Stimulated activated CD4-positive, alpha-beta T cell treated with anti-CD3 and anti-CD28 coated beads, TNF-alpha, amount 100 ng/mL, for 24 hours (primary cell): ENCODE measurements at places on chromosomes 6 and 20.

DNA sequence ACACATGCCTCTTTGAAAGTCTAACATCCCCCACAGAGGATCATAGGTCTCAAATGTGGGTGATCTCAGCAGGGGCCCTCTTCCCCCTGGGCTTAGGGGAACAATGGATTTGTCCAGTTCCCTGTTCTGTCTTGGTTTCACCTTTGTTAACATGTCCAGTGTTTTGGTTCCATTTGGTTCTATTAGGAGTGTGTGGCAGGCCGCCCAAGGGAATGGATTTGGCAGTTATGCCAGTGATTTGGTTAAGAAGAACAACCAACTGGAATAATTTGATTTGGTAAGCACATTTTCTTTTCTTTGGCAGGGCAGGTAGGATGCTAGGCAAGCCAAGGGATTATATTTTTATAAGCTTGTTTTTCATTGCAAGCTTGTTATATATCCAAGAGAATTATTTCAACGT is 28.5 kb upstream of the ENPP1 start:
- no peak for DNase-seq

DNA sequence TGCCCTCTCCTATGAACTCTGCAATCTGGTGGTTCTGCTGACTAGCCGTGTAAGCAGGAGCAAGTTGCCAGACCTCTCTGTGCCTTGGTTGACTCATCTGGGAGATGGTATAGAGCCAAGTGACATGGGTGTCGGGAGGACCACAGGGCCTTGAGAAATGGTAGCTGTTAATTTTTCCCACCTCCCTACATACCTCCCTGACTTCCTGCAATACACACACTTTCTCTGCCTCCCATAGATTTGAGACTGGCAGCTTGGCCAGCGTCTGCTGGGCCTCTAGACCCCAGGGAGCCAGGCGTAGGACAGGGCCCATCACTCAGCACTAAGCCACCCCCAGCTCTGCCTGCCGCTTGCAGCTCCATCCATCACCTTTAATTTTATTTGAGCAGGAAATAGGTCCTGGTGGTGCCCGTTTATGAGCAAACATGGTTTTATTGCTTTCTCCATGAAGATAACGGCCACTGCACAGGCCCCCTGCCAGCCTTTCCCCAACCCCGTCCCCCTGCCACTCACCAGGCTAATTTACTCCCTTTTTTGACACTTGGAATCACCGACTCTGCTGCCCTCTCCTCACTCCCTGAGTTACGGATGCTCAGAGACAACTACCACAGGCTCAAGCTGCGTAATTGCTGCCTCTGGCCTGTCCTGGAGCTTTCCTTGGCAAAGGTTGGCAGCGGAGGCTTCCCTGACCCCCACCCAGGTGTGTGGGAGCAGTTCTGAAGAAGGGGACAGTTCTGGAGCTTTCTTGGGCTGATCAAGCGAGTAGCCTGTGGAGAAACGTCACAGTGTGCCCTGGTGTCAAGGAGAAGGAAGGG is 11.1 kb downstream of the GLP1R start:
- DNase-seq = no peak

- DNase-seq = no peak
These were observed at the start of gene HLA-DOB for GRCh38 chr6:32816746-32817204. TSS of gene HLA-DOB (minus strand) at chr6:32817002. CDS start at chr6:32816951, 51 bp downstream.

- no peak for DNase-seq
These were observed 35.3 kb downstream of the ESR1 start for GRCh38 chr6:151842816-151843215.

DNA sequence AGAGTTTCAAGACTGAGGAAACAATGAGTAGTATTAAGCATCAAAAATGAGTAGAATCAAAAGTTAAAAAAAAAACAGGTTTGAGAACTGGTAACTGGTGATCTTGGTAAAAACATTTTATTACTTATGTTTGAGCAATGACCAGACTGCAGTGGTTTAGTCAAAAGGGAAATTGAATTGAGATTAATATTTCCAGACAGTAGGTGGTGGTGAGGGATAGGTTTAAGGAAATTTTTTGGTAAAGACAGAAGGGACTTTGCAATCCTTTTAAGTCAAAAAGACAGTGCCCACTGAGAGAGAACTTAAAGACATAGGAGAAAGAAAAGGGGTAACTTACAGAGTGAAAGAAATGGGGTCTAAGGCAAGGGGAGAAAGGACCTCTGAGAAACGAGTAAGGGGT is 156.9 kb downstream of the ASCC3 start:
- no peak for DNase-seq

- no peak for DNase-seq
These were observed 632.2 kb downstream of the COL12A1 start for GRCh38 chr6:74573613-74574012.

DNA sequence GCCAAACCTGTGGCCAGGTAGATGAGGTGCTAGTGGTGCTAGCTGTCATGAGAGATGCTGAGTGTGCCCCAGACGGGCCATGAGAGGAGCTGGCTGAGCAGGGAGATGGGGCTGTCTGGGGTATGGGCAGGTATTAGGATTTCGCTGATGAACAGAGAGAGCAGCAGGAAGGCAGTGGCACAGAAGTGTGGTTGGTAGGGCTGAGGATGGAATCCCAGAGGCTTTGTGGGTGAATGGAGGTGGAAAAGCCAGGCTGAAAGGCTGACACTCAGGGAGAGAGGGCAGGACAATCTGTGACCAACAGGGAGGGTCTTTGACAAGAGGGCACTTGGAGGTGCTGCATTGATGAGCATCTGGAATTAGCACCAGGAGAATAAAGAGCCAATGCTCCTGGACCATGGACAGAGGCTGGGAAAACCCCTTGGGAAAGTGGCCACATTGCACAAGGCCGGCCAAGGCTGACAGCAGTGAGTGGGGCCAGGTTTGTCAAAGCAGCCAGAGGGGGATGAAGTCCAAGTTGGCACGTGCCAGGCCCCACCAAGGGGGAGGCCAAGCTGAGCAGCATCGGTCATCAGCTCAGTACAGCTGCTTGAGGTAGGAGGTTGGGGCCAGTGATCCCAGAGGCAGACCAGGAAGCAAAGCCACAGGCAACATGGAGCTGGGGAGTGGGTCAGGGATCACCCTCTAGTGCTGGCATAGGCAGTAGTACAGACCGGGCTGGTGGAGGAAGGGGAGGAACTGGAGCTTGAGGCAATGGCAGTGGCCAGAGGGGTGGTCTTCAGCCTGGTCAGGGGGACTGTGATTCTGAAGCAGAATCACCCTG is 19.7 kb upstream of the SGK2 start:
- no peak for DNase-seq

DNA sequence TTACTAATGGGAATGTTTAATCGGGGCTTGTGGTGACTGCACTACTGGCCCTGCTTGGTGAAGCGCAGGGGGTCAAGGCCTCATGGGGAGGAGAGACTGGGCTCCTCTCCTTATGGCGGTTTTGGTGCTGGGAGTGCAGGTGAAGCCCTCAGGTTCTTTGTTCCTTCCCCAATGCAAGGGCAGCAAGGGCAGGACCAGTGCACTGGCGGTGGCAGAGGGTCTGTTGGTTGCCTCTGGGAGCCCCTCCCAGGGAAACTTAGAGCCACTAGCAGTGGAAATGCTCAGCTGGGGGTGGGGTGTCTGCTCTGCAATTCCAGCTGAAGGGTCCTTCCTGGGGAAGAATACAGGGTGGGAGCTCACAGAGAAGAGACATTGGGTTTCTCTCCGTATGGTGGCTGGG is 66.5 kb downstream of the KLHL32 start:
- no peak for DNase-seq

- DNase-seq = peak; percentile 83
These were observed 4.1 kb downstream of the TTBK1 start for GRCh38 chr6:43247114-43247999.

DNA sequence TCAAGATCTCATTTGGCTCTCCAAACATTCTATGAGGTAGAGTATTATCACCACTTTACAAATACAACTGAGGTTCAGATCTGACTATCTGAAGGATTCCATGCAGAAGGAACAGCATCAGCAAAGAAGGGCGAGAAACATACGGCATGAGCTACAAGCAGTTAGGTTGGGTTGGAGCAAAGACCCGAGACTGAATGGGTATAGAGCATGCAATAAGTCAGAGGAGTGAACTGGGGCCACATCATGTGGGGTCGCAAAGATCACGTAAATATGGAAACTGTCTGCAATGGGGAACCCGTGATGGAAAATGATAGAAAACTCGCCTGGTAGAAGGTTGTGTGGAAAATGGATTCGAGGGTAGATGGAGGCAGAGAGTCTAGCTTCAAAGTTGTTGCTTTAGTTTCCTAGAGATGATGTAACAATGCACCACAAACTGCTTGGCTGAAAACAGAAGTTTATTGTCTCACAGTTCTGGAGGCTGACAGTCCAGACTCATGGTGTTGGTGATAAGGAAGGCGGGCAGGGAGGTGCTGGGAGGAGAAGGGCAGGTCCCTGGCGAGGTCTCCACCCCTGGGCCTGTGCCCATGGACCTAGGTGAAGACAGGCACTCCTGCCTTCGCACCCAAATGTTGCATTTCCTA is 44.3 kb upstream of the BCLAF1 start:
- no peak for DNase-seq

DNA sequence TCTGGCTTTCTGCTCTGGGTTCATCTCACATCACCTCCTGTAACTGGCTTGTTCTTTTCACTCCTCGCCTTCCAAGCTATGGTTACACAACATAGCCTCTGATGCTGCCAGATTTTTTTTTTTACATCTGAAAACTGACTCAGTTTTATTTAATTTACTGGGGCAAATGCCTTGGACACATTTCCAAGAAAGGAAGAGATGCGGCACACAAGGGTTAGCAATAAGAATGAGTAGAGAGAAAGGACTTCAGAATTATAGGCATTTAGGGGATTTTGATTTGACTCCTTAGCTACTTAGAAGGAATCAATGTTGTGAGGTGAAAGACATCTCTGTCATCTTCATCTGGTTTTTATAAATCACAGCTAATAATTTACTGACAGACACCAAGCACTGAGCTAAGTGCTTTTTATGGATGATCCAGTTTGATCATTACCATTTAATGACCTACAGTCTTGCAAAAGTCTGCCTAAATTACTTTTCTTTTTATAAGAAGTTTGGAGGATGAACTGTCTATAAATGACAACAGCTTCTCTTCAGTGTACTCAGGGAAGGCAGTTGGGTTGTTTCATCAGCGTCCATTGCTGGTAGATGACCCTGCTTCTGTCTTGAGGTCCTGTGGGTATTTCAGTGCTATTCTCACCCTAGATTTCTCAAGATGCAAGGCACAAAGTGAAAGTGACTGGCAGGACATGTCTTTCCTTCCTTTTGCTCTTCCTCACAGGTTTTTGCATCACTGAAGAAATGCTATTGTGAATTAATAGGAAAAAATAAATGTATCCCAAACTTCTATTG is 31.1 kb downstream of the LAMA4 start:
- no peak for DNase-seq

GRCh38 chr20:33621717-33622400 is 40.3 kb upstream of the C20orf144 start:
- no peak for DNase-seq

- no peak for DNase-seq
These were observed 36.0 kb upstream of the EEF1A1 start for GRCh38 chr6:73556836-73557235.

DNA sequence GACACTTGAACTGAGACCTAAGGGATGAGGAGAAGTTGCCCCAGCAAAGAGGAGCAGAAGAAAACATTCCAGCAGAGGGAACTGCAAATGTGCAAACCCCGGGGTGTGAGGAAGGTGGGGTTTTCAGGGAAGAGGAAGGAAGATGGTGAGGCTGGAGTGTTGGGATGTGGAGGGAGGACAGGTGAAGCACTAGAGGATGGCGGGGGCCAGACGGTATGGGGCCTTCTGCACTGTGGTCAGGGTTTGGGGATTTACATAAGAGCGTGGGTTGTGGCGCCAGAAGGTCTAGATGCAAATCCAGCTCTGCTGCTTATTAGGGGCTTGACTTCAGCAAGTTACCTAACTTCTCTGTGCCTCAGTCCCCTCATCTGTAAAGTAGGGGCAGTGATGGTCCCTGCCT is 16.0 kb downstream of the DLGAP4 start:
- DNase-seq = no peak

DNA sequence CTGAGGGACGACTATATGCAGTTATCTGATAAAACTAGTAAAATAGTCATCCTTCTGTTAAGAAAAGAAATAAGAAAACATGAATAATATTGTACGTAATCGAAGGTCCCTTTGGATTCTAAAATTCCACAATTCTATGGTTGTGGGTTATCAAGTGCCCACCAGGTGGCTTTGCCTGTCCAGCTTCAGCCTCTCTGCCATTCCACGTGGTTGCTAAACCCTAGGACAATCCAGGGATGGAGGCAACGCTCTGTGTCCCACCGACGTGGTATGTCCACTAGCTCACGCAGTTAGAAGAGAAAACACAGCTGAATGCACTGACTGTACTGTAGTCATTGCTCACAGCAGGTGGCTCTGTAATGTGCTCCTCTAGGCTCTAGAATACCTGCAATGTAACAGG is 349.3 kb downstream of the FARS2 start:
- DNase-seq = no peak

DNA sequence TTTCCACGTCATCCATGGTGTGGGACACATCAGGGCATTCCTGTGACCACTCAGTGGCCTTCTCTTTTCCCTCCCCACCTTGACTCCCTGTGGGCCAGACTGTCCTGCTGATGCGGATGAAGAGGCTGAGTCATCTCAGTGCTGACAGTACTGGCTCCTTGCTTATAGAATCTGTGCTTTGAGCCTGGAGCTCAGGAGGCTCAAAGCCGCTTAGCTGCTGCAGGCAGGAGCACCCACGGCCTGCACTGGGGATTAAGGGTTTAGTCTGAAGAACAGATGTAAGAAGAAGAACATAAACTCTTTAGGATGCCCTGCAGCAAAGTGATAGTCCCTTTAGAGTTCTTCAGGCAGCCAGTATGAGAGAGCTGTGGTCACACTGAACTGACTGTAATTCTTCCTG is 642.0 kb upstream of the CHD6 start:
- DNase-seq = no peak

DNA sequence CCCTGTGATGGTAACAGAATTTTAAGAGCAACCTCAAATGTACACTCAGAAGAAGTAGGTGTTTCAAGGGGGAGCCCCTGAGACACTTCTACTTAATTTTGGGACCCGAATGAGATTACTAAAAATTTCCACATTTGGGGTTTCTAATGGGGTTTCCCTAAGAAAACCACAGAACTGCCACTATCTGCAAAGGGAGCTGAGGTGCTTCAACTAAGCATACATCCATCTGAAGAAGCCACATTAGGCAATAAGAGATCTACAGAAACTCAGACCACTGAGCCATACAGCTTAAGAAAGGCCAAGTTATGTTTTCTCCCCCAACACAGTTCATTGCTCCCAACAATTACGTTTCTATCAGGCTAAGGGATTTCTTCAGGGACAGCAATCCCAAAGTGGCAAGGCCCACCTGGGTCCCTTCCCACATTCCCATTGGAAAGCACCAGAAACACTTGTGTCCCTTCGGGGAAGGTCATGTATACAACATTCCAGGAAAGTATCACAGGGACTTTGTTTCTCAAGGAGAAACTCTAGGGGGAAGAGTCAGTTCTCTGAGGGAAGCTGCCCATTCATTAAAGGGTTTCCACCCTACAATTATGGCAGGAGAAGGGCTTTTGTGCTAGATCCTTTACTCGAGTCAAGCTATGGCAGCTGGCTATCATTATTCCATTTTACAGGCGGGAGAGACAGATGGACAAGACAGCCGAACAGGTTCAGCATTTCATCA is 5.0 kb downstream of the BCL2L1 start:
- peak; percentile 13 for DNase-seq

DNA sequence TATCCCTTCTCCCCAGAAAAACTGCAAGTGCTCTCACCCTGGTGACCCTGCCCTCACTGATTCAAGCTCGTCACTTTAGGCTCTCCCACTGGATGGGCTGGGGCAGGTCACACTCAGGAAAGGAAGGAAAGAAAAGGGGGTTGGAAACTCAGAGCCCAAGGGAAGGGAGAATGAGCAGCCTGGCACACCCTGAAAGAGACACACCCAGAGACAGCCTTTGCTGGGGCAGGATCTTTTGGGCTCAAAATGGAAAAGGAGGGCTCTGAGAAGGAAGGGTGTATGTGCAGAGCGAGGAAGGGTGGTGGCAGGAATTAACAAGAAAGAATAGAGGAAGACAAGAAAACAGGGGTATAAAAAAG is 2.5 kb downstream of the PPP1R18 start:
- DNase-seq = no peak
